Chondrocyte (in vitro differentiated cells): ENCODE measurements at places on chromosomes 6 and 20. TPM values are rescaled to one million over a fixed set of nuclear protein-coding genes. Genes with fewer than 3 reads are reported as not detected.
A peak's percentile ranks its signal among the peaks of the same experiment; 100 is the strongest.

DNA sequence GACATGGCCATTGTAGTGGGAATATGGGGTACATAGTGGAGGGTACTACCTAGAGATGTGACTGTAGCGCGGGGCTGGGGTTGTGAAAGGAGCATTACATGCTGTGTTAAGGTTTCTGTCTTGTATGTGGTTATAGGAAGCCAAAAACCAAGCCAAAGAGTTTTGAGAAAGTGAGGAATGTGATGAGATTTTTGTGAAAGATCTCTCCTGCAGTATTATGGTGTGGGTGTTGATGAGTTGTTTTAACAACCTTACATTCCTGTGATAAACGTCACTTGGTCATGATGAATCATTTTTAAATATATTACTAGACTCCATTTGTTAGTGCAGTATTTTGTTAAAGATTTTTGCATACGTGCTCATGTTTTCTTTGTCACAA, 48.9 kb downstream of the ZFAND3 start:
- no peak for DNase-seq

- DNase-seq: no peak
Observed at GRCh38 chr6:148464319-148465010, 121.8 kb downstream of the SASH1 start.

GRCh38 chr20:43948455-43948854, 33.8 kb downstream of the TOX2 start:
- no peak for DNase-seq

DNA sequence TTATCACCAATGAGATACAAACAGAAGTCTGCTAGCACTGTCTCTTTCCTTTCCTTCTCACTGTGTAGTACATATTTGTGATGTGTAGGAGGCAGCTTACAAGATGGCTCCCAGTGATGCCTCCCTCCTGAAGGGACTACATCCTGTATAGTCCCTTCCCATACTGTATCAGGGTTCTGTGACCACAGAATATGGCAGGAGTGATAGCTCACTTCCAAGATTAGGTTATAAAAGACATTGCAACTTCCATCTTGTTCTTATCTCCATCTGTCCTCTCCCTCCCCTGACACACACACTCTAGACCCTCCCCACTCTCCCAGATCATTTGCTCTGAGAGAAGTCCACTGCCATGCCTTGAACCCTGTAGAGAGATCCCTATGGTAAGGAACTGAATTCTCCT, 38.0 kb downstream of the SESN1 start:
- DNase-seq: no peak

- DNase-seq: no peak
Observed at GRCh38 chr20:21156266-21156665, 30.4 kb downstream of the KIZ start.

DNA sequence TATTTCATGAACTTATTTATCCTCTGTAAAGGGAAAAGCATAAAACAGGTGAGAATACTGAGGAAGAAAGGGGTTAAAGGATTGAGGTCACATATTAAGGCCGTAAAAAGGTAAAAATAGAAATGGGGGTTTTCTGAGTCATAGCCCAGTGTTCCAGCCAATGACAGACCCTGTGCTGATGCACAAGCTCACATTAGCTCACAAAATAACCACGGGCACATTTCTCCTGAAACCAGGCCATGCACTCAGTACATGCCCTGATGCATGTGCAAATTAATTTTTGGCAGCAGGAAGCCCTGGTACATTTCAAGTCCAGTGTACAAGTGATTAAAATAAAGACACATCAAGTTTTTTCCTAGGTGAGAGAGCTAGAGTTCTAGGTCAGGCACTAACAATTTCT, 194.4 kb downstream of the TMEM200A start:
- DNase-seq: no peak

DNA sequence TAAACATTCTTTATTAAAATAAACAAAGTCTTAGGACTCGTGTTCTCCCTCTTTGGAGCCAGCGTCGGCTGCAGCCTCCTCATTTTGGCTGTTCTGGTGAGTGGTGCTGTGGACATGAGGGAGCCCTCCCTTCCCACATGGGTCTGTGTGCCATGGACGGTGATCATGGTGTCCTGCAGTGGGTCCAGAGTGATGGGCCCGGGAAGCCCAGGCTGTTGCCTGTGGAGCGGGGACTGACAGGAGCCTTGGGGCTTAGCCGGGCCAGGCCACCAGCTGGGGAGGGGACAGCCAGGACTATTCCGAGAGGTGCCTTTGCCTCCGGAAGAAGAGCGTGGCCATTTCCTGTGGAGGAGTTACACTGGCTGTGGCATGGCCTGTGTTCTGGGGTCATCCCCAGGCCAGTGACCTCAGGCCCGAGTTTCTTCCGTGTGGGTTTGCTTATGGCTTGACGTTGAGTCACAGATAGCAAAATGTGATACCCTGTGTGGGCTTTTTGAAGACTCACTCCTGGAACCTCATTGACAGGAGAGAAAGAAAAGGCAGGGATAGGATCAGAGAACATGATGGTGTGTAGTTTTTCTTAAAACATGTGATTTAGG, 153.4 kb downstream of the DTNBP1 start:
- peak; percentile 74 for DNase-seq

GRCh38 chr6:125050663-125051318, 88.6 kb downstream of the RNF217 start:
- DNase-seq: no peak

GRCh38 chr6:41453244-41453643, 92.9 kb upstream of the FOXP4 start:
- DNase-seq: no peak

DNA sequence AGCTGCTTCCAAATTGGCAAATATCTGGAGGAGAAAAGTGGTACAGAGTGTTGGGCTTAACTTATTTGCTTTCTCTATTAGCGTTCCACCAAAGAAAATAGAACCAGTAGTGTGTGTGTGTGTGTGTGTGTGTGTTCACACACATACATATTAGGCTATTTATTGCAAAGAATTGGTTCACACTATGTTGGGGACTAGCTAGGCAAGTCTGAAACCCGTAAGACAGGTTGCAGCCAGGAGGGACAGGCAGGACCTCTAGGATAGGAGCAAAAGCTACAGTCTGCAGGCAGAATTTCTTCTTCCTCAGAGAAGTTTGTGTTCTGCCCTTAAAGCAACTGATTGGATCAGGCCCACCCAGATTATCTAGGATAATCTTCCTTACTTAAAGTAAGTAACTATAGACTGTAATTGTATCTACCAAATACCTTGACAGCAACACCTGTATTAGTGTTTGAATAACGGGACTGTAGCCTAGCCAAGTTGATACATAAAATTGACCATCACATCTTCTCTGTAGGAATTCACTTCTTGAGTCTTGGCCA, 12.8 kb downstream of the KCTD20 start:
- DNase-seq: no peak

- no peak for DNase-seq
Observed at GRCh38 chr20:32805721-32806120, 14.0 kb upstream of the MAPRE1 start.

- DNase-seq: peak; percentile 60
Observed at GRCh38 chr20:63107449-63108200, 100.9 kb upstream of the BHLHE23 start.

- DNase-seq: no peak
Observed at GRCh38 chr6:6841571-6841970, 253.1 kb downstream of the LY86 start.

RPS6KA2 gene
- total RNA-seq: 124 to 147 TPM (median 127 TPM) in 3 replicates

ZNF311 gene
- total RNA-seq: 0.41 to 0.80 TPM (median 0.52 TPM) in 3 replicates

TRAPPC3L gene
- 0.19 TPM in 1 of 3 replicates, not detected in the others for total RNA-seq

ABRACL gene
- total RNA-seq: 10.4 to 20.2 TPM (median 17.2 TPM) in 3 replicates

RMND1 gene
- total RNA-seq: 19.3 to 42.8 TPM (median 42.5 TPM) in 3 replicates

SLC24A3 gene
- total RNA-seq: 0.10 TPM in 2 of 3 replicates, not detected in the other

GSTA3 gene
- not detected in 3 replicates for total RNA-seq

VEGFA gene
- 24.8 to 139 TPM (median 137 TPM) in 3 replicates for total RNA-seq
